GM13977 (cell line): ENCODE measurements at places on chromosomes 6 and 20.

DNA sequence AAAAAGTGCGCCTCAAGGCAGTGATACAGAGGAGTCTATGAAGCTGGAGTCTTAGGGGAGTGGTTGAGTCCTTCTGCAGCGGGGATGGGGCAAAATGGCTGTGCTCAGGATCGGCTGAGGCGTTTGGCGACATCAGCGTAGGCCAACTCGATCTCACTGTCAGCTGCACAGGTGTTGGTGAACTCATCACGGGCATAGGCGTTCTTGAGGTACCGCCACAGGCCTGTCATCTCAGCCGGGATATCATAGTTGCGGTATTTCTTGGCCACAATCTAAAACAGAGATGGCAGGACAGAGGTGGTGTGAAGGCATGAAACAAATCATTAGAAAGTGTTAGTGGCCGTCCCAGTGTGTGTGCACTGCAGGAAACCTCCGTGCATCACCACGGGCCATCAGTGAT lies 112.7 kb downstream of the CLIC5 start:
- no peak for DNase-seq

- no peak for DNase-seq
These were observed 19.5 kb upstream of the IER3 start for GRCh38 chr6:30763618-30764489.

DNA sequence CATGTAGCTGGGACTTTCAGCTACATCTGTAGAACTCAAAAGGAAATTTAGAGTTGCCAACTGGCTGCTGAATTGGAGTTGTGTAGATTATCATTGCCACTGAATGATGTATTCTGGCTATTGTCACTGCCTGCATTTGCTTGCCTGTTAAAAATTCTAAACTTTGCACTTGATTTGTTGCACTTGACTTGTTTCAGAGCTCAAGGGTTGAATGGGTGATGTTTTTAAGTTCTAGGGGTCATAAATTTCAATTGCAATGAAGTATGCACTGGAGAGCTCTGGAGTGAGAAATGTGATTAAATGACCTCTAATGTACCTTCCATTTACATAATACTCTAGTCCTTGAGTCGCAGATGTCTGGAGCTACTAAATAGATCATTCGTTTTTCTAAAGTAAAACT lies 102.4 kb downstream of the TNFRSF21 start:
- no peak for DNase-seq

GRCh38 chr6:20892365-20892764 lies 358.1 kb downstream of the CDKAL1 start:
- DNase-seq, result no peak

DNA sequence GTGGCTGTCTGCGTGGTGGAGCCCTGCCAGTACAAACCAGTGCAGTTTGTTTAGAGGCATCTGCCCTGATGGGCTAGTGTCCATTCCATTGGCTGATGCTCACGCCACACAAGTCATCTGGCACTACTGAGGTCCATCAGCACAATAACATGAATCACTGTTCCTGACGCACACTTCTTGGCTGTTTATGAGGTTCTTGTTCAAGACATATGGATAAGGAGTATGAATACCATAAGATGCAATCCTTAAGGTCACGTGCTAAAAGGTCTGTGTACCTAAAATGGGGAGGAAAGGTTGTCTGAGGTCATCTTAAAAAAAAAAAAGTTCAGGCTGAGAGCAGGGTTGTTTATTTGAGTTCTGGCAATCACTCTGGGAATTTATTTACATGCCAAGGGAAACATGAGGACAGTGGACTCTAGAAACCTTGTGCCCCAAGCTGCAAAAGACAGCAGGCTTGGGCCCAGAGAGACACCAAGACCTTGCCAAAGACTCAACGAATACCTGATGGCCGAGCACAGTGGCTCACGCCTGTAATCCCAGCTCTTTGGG lies 54.1 kb upstream of the SHLD1 start:
- no peak for DNase-seq

- no peak for DNase-seq
These were observed 8.8 kb upstream of the CDH22 start for GRCh38 chr20:46316984-46317684.

DNA sequence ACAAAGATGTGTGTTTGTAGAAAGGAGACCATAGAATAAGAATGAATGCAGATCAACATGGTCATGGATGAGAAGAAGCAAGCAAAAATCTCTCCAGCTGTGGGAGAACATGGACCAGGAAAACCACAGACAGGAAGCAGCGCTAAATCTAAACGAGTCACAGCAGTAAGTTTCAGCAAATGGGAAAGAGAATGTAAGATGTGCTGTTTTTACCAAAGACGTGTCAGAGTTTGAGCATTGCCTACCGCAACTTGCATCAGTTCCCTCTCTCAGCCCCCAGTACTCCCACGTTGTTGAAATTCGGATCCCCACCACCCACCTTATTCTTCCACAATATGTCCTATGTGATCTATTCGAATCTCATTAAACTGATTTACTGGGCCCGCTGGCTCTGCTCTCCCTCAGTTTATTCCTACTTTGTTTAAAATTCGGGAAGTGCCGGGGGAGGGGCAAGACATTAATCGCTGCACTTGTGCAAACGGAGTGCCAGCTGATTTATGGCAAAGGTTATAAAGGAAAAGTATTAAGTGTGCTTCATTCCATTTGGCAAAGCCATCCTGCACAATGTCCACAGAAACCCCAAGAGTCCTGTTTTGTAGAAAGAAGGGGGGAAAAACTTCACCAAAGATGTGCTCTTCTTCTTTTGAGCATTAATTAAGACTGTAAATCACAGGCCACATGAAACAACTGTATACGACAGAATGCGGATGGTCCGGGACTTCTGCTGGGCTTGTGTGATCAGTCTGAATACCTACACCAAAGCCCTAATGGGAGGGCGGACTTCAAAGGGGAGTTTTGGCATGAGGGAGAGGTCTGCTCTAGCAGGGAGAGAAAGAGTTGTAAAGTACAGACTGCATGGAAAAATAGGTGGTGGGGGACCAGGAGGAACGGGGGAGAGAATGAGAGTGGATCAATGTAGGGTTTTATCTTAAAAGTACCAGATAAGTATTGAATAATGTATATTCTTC lies 59.1 kb upstream of the PRDM1 start:
- no peak for DNase-seq

DNA sequence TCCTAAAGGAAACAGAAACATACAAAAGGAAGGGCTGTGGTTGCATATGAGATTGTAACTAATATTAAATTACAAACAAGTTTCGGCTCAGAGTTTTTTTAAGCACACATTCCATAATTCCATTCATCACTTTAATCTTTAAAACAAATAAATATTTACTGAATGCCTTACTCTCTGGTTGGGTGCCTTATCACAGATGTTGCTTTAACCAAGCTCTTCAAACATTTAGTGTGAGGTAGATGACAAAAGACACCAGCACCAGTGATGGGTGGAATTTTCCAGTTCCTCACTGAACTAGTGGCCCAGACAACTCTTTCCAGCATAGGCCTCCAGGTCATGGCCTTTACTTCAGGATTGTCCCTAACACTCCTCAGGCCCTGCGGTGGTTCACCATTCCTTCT lies 58.7 kb downstream of the ARHGAP18 start:
- no peak for DNase-seq

GRCh38 chr6:78867020-78867369 lies 356 bp upstream of the IRAK1BP1 start:
- no peak for DNase-seq
